ENCODE measurements at places on chromosomes 11 and 22. TPM values are rescaled to one million over a fixed set of nuclear protein-coding genes. Genes with fewer than 3 reads are reported as not detected.

OR5P2 gene
- total RNA-seq = not detected

CELSR1 gene
- 56.0 TPM for total RNA-seq

LRP4 gene
- total RNA-seq = 2.8 TPM

AQP11 gene
- total RNA-seq = 1.3 TPM

OR4A47 gene
- total RNA-seq = not detected

YPEL4 gene
- total RNA-seq = not detected

SCGB1A1 gene
- not detected for total RNA-seq

ELMOD1 gene
- not detected for total RNA-seq

DNA sequence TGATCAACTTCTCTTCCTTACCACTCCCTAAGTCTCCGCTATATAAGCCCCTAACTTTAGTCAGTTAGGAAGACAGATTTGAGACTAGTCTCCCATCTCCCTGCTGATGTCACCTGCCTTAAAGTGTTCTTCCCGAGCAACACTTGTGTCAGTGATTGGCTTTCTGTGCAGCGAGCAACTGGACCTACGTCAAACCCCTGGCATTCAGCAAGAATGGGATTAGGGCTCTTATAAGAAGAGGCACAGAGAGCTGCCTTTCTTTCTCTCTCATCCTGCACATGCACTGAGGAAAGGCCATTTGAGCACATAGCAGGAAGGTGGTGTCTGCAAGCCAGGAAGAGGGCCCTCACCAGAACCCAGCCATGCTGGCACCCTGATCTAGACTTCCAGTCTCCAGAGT is 116.6 kb upstream of the THY1 start:
- DNase-seq = no peak

- DNase-seq = no peak
These were observed 5.2 kb upstream of the OAF start for GRCh38 chr11:120205596-120206161.

GRCh38 chr11:92703449-92703830 is 266.0 kb upstream of the MTNR1B start:
- no peak for DNase-seq

- no peak for DNase-seq
These were observed 10.2 kb downstream of the CCDC34 start for GRCh38 chr11:27352781-27353180.

DNA sequence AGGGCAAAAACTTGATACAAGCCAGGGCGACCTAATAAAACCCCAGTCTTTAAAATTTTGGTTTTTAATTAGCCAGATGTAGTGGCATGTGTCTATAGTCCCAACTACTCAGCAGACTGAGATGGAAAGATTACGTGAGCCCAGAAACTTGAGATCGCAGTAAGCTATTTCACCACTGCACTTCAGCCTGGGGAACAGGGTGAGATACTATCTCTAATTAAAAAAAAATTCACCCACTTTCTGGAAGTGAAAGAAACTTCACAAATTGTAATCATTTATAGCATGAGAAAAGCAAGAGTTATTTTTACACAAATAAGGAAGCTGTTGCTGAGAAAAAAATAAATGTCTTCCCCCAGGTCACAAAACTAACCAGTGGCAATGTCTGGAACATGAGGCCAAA is 882 bp upstream of the GLYATL2 start:
- no peak for DNase-seq

- no peak for DNase-seq
These were observed 150.3 kb downstream of the LRRC4C start for GRCh38 chr11:41309111-41309522.

GRCh38 chr11:71064702-71065515 is 187.5 kb downstream of the SHANK2 start:
- DNase-seq = no peak

DNA sequence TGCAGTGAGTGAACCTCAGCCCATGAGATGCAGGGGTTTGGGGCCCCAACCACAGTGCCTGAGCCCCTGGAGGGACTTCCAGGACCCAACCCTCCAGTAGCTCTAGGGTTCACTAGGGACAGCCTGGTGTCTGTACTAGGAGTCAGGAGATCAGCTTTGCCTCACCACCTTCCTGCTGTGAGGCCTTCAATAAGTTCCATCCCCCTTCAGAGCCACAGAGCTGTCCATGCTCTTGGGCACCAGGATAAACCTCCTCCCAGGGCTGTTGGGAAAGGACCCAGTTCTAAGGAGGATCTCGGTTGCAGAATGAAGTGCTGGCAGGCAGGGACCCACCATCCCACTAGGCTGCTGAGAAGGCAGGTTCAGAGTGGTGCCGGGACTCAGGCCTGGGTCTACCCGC is 9.7 kb downstream of the ARHGEF17 start:
- DNase-seq = no peak

- peak; percentile 48 for DNase-seq
These were observed 9.4 kb upstream of the SF1 start for GRCh38 chr11:64787526-64788320.

DNA sequence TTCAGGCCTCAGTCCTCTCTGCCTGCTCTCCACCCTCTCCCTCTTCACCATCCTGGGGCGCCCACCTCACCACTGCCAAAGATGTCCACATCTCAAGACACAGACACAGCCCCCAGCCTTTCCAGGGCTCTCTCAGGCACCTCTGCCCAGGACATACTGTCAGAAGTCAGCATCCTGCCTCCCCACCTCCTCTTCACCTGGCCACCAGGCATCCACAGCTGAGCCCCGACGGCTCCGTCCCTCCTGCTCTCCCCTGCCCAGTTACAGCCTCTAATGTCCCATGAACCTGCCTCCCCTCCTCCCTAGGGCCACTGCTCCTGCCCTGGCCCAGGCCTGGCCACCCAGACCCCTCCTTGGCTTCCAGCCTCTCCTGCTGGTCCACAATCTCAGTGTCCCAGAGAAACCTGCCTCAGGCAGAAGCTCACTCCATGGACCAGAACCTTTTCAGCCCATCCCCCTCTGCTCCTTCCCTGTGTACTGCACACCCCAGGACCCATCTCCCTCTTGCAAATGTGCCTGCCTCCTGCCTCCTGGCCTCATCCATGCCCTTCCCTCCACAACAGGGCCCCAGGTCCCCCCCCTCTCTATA is 3.2 kb downstream of the LTBP3 start:
- DNase-seq = no peak

DNA sequence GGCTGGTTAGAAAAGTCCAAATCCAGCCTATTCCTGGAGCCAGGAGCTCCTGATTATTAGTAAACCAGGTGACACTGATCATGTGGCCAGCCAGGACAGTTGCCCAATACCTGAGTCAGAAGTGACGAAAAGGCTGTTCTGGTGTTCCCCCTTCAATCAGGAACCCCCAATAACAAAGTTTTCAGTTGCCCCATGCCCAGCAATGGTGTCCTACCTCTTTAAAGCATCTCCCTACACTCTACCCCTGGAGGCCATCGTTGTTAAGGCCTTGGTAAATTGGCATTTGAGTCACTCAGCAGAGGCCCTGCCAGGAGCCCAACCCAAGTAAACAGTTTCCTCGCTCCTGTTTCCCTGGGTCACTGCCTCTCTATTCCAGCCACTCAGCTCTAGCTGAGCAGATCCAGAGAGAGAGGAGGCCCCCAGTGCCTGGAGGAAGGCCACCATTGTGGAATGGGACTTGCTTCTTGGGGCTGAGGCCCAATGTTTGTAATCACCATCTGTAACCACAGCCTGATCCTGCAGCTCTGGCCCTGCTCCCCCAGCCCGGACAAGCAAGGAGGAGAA is 25.0 kb downstream of the ARHGAP1 start:
- DNase-seq = peak; percentile 65

- DNase-seq = no peak
These were observed 1.7 kb upstream of the EIF4ENIF1 start for GRCh38 chr22:31491218-31491962.

DNA sequence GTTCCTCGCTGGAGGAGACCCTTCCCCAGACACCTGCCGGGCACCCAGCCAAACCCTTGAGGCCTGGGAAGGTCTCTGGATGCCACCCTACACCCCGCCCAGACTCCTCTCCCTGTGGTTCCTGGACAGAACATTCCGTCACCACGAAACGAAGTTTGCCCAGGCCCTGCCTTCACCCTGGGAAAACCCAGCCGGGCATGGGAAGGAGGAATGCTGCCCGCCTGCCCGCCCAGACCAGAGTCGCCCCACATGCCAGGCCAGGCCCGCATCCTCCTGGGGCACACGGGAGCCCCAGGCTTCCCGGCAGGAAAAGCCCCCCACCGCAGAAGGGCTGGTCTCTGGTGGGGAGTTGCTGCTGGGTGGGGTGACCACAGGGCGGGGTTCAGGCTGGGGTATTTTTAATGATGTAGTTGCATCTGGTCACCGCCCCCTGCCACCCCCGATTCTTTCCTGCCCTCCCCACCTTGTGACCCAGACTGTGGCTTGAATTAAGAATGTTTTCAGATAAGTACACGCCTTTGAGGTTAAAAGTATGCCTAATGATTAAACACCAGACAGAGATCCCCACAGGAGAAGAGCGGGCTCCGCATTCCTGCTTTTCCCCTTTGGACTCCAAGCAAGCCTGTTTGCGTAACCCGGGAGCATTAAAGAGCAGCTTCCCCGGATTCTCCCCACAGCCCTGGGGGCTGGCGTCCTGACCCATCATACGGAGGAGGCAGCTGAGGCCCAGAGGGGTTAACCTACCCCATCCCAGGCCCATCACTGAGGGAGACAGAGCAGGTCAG is 44.6 kb upstream of the PPARA start:
- no peak for DNase-seq

GRCh38 chr22:23580576-23581259 is 628 bp upstream of the IGLL1 start:
- no peak for DNase-seq

GRCh38 chr22:42793848-42794405 is 63.1 kb downstream of the ARFGAP3 start:
- no peak for DNase-seq

DNA sequence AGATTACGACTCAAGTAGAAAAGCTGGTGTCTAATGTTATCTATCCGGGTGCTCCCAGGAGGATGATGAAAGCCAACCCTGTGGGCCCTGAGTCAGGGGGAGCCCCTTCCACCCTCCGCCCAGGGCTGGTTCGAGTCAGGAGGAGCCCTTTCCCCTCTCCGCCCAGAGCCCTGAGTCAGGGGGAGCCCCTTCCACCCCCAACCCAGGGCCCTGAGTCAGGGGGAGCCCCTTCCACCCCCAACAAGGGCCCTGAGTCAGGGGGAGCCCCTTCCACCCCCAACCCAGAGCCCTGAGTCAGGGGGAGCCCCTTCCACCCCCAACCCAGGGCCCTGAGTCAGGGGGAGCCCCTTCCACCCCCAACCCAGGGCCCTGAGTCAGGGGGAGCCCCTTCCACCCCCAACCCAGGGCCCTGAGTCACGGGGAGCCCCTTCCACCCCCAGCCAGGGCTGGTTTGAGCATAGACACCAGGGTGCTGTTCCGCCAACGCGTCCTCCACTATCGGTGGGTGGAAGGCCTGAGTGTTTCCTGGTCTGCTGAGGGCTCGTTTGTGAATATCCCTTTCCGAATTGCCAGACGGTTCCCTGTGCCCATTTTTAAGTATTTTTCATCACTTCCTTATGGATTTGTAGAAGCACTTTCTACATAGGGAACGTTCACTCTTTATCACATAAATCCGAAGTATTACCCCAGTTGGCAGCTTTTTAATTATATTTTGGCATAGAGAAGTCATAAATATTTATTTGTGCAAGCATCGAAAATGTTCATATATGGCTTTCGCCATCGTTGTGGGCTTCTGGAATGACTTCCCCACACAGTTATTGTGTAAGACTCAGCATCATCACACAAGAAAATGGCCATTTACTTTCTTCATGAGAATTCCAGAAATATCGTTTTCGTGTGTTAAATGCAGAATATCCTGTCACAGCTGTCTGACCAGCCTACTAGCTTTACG is 380.6 kb downstream of the BRD1 start:
- DNase-seq = no peak

DNA sequence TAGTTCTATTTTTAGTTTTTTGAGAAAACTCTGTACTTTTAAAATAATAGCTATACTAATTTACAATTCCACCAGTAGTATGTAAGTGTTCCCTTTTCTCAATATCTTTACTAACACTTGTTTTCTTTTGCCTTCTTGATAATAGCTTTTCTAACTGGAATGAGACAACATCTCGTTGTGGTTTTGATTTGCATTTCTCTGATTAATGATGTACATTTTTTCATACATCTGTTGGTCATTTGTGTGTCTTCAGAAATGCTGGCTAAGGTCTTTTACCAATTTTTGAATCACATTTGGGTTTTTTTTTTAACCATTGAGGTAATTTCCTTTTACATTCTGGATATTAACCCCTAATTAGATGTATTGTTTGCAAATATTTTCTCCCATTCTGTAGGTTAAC is 258.9 kb downstream of the DYNC2H1 start:
- no peak for DNase-seq

DNA sequence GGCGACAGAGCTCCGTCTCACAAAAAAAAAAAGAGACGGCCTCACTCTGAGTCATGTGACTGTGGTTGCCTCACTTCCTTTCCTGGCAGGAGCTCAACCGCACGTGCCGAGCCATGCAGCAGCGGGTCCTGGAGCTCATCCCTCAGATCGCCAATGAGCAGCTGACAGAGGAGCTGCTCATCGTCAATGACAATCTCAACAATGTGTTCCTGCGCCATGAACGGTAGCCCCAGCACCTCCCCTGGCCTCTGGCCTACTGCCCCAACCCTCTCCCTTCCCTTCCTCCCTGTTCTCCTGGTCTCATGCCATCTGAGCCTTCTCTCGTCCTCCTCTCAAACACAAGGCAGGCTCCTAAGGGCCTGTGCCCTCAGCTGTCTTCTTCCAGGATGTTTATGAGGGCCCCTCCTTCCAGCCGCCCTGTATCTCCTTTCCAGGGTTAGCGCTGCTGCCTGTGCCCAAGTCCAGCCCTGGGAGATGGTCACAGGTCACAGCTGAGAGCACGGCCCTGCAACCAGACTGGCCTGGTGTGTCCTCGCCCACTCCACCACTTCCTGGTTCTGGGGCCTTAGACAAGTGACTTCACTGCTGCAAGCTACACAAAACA is 30.7 kb downstream of the TOM1 start:
- DNase-seq = peak; percentile 44

GRCh38 chr11:67020949-67021348 is 2.0 kb upstream of the SYT12 start:
- DNase-seq = no peak

DNA sequence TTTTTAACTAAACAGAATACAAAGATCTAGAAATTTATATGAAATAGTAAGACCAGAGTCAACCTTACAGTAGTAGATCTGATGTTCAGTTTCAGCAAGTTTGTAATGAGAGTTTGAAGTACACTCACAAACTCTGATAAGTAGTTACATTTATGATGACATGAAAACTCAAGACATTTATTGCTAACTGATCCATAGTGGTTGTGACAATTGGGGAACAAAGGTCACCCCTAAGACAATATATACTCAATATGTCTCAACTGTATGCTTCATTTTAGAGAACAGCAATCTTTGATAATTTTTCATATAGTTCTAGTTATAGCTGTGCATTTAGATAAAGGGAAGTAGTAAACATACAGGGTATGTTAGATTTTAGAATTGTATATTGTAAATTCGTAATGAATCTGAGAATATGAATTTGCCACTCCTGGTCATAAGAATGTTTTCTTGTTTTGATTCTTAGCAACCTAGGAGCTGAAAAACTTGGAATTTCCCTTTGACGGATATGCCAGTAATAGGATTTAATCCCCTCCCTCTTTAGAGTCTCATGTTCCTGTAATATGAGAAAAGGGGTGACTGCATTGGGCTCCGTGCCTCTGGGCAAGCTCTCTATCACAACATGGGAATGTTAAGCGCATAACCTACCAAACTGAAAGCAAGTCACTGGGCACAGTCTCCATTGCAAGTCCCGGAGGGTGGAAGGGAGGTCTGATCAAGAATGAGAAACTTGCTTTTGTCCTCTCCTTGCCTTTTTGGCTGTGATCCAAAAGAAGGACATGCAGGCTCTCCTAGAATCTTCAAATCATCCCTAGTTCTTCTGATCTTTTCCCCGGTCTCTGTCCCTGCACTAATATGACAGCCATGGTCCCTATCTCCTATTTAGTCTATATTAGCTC is 11.4 kb downstream of the OR10D3 start:
- no peak for DNase-seq

- DNase-seq = no peak
These were observed 128.1 kb downstream of the WNT7B start for GRCh38 chr22:45848904-45849303.

Data from thyroid gland (tissue), 4 donors.